ENCODE measurements at places on chromosomes 2 and 18.

- DNase-seq, result no peak
Observed at GRCh38 chr2:65177751-65178442, 48.0 kb upstream of the RAB1A start.

- DNase-seq, result peak; percentile 3
Observed at GRCh38 chr2:33442528-33443079, 33.8 kb upstream of the RASGRP3 start.

GRCh38 chr18:3513481-3513880 lies 63.5 kb downstream of the TGIF1 start:
- no peak for DNase-seq

DNA sequence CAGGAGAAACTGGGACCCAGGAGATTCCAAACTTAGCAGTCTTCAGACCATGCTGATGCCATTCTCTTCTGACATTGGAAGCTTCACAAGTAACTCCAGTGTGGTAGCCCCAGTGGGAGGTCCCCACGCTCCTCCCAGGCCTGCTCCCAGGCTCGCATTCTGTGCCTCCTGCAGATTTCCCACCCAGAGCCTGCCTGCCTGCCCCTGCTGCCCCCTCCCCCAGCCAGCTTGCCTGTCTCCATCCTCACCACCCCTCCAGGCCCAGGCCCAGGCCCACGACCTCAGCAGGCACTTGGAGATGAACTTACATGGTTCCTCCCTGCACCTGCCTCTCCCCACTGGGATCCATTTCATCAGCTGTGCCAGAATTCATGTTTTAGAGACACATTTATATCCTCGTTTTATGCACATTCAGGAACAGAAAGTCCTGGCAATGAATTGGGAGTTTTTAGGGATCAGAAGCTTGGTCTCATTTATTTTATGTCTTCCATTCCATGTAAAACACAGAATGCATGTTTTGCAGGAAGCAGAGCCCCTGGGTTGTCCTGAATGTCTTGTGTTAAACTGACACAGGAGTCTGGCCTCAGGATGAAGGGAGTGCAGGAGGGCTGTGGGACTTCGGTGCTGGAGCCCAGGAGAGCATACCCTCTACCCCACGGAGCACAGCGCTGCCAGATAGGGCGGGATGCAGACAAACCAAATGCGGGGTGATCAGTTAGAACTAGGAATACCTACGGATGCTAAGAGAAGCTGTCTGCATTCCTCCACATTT lies 150.5 kb downstream of the SNTG2 start:
- no peak for DNase-seq

DNA sequence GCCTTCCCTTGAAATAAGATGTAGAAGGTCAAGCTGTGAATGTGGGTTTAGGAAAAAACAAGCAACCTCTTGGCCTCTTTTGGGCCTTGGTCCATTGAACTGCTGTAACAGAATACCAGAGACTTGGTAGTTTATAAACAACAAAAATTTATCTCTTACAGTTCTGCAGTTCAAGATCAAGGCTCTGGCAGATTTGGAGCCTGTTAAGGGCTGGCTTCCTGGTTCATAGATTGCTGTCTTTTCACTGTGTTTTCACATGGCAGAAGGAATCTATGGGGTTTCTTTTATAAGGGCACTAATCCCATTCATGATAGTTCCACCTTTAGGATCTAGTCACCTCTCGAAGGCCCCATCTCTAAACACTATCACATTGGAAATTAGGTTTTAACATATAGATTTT lies 20.2 kb upstream of the STK17B start:
- no peak for DNase-seq

DNA sequence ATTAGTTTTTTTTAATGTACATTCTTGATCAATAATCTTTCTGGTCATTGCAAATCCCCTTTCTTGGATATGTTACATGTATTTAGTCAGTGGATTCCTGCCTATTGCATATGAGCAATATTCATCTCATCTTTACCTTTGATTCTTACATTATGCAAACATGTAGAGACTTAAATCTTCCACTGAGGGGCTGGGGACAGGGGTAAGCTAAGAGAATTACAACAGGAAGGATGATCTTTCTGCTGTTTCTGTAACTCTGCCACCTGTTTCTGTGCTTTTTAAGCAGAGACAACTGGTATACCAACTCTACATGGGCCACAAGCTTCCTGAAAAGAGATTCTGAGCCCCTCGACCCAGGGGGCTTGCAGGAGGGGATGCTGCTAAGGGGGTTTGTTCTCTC lies 68.6 kb downstream of the RND3 start:
- DNase-seq, result no peak

DNA sequence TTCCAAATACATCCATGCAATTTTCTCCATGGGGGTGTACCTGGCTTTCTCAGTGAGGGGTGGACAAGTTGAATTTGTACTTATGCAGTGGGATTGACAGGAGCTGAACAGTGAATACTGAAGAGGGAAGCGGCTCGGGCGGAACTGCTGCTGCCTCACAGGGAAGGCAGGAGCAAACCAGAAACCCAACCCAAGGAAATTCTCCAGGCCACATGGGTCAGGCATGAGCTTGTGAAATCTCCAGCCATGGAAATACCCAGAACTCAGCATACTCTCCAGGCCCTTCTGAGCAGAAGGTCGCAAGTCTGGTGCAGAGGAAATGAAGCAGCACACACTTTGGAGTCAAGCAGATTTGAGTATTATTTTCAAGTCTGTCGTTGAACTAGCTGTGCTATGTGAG lies 26.5 kb upstream of the INO80C start:
- no peak for DNase-seq

- no peak for DNase-seq
Observed at GRCh38 chr2:162579986-162580385, 236.1 kb downstream of the GCA start.

DNA sequence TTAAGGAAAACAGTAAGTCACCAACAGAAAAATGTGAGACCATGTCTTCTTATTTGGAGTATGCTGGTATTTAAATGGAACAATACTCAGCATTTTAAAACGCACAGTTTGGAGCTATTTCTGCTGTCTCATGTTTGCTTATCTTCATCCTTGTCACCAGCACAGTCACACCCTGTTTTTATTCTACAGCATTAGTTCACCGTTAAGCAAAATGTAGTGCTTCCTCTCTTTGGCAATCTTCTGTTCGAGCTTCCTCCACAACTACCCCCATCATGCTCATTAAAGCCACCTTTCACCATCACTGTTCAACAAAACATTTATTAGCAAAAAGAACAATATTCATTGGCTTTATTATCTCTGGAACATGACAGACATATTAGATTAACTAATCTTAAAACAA lies 64.0 kb downstream of the SLC40A1 start:
- no peak for DNase-seq

GRCh38 chr2:213221957-213222356 lies 62.3 kb upstream of the SPAG16 start:
- DNase-seq, result no peak

DNA sequence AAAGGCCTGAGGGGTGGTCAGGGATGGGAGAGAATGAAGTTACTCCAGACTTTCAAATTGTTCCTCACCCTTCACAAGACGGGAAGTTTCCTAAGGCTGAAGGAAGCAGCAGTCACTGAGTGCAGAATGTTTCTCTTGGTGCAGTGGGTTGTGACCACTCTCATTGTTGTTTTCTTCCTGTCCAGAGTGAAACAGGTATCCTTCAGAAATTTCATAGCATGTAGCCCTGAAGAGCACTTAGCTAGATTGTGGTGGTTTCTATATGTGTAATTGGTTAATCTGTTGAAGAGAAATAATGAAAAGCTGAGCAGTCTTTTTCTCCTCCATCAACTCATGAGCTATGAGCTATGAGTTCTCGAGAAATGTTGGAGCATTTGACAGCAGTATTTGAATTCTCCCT lies 96.8 kb downstream of the GPD2 start:
- DNase-seq, result no peak

DNA sequence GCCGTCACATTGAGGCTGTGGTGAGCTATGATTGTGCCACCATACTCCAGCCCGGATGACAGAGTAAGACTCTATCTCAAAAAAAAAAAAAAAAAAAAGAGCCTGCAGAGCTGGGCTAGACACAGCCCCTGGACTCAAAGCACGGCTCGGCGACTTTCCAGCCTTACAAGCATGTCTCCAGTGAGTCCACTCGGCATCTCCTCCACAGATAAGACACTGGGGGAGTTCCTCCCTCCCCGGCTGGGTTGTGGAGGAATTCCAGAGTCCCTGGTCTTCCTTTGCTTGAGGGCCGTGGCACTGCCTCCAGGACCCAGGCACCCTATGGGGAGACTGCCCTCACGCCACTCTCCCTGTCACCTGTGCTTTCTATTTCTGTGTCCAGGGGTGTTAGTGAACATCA lies 30.9 kb upstream of the RPL31 start:
- DNase-seq, result no peak

DNA sequence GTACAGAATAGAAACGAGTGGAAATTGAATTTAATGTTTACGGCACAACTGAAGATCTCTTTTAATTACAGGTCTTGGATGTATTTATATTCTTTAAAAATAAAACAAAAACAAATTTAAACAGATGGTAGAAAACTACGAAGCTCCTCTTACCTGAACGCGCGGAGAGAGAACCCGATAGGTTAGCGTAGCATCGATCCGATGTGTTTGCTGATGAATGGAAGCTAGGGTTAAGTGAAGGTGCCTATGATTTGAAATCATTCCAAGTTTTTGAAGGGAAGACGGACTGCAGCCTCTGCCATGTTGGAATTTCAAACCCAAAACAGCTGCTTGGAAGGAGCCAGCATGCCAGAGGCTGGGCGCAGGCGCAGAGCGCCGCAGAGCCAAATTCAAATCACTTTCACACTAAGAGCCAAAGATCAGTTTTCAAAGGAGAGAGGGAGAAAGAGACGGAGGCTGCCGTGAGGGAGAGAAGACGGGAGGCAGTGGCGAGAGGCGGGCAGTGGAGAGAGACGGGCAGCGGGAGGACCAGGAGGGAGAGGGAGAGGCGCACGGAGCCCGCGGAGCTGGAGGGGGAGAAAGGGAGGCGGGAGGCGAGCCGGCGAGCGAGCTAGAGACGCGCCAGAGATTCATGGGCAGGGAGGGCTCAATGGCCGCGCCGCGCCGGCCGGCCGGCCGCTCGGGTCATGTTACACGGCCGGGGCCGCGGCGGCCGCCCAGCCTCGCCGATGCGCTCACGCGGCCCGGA lies at the start of gene FIGN:
TSS of gene FIGN (minus strand) at position 324 of the 748 bp plus-strand sequence. CDS start 1,081 bp downstream, outside the sequence.
- peak; percentile 61 for DNase-seq

DNA sequence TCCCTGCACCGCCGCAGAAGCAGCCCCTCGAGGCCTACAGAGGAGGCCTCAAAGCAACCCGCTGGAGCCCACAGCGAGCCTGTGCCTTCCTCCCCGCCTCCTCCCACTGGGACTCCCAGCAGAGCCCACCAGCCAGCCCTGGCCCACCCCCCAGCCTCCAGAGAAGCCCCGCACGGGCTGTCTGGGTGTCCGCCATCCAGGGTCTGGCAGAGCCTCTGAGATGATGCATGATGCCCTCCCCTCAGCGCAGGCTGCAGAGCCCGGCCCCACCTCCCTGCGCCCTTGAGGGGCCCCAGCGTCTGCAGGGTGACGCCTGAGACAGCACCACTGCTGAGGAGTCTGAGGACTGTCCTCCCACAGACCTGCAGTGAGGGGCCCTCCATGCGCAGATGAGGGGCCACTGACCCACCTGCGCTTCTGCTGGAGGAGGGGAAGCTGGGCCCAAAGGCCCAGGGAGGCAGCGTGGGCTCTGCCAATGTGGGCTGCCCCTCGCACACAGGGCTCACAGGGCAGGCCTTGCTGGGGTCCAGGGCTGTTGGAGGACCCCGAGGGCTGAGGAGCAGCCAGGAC lies 31.2 kb downstream of the GPC1 start:
- DNase-seq, result no peak

- no peak for DNase-seq
Observed at GRCh38 chr2:52311862-52312261, 1279.9 kb upstream of the NRXN1 start.

DNA sequence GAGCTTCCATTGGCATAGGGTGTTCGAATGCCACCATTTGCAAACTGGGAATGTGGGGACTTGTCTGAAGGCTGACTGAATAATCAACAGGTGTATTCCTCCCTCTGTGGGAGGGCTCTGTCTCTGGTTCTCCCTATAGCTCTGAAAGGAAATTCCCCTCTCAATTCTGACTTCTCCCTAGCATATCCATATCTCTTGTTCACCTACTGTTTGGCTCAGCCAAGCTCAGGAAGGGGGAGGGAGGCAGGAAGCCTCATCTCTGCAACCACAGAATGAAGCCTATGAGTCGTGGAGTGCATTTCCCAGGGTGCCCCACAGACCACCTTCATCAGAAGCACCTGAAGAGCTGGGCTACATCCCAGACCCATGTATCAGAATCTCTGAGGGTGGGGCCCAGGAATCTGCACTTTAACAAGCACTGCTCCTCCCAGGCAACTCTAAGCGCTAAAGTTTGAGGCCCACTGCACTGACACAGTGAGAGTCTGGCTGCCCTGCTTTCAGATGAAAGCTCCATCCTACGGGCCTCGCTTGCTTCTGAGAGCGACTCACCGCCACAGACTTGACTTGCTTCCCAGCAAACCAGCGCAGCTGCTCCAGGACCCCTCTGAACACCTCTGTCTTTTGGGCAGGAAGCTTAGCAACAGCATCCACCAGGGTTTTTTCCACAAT lies 32.0 kb downstream of the XDH start:
- no peak for DNase-seq

DNA sequence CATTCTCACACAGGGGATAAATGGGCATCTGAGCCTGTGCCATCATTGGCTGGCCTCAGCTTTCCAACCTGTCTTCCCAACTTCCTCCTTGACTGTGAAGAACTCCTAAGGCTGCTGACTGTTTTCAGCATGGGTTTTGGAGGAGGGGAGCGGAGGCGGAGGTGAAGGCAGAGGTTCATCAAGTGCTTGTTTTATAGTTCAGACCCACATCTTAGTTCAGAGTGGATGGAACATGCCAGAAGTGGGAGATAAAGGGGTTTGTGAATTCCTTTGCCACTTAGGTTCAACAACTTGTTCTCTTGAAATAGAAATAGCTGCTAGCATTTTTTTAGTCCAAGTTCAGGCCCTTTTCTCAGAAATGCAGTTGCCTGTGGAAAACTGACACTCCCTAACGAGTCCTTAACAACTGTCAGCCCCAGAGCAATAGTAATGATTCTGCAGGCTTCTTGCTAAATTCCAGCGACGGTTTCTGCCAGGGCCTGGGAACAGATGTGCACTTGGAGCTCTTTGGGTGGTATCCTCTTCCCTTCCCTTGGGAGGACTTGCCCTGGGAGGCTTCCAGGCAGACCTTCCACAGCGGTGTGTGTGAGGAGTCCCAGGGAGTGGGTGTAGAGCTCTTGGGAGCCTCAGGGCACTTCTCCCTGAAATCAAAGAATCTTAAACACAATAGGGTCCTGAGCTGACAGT lies 30.1 kb upstream of the ITGA6 start:
- no peak for DNase-seq

DNA sequence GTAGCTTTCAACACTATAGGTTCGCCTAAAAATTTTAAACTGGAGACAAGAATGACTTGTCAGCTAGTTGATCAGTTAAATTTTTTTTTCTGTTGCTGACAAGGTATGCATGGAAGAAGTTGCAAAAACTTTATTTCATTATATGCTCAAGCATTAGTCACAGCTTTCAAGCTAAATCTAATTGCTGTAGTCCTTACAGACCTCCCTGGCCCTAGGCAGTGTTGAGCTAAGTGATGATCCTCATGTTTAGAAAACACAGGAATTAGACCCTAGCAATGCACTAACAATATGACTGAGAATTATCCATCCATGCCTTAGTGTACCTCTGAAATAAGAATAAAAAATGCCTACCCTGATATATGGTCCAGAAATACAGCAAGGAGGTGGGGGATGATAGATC lies 253.4 kb downstream of the SP3 start:
- no peak for DNase-seq
